GM18507 (cell line): ENCODE measurements at places on chromosomes 5 and 9.

DNA sequence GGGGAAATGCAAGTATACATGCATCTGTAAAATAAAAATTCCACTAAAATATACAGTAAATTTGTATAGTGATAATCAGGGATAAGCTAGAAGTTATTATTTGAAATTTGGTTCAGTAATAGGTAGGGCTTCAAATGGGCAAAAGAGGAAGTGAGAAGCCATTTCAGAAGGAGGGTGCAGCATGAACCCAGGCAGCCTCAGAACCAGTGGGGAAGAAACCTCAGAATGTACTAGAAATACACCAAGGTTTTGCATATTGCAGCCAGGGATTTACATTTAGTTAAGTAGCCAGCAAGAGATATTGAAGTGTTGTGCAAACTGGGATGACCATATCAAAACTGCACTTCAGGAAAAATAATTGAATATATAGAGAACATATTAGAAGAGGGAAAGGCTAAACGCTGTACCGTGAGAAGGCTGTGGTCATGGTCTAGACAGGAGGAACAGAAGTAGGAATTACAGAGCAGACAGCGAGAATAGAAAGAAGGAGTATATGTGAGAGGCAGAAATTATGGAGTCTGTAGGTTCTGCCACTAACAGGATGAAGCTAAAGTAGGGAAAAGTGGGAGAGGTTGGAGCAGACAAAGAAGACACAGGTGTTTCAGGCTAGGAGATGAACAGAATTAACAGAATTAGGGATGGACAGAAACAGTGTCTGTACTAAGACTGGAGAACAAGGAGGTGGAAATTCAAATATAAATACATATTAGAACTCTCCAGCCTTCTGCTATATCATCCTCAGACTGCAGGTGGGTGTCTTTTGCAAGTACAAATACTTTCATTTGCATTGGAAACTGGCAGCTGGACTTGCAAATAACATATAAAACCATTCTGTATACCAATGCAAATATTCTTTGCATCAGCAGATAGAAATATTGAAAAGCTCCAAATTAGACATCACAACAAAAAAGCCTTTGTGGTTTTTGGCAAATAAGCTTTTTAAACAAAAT, 335.6 kb downstream of the ZNF608 start:
- no peak for DNase-seq

- DNase-seq: no peak
These were observed 79.9 kb downstream of the RGS3 start for GRCh38 chr9:113543296-113543981.

- no peak for DNase-seq
These were observed 543.2 kb upstream of the CDH6 start for GRCh38 chr5:30650311-30650710.

DNA sequence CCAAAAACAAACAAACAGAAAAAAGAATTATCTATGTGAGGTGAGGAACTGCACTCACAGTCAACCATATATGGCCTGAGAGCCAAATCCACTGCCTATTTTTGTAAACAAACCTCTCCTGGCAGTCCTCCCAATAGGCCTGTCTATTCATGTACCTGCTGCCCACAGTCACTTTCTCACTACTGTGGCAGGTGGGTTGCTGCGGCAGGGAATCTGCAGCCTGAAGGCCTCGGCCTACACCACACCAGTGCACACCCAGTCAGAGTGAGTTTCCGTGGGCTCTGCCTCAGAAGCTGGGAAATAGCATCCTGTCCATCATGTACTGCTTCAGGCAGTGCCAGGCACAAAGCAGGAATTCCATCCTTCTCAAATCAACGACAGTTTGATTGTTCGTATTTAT, 82.3 kb downstream of the SPTLC1 start:
- no peak for DNase-seq

DNA sequence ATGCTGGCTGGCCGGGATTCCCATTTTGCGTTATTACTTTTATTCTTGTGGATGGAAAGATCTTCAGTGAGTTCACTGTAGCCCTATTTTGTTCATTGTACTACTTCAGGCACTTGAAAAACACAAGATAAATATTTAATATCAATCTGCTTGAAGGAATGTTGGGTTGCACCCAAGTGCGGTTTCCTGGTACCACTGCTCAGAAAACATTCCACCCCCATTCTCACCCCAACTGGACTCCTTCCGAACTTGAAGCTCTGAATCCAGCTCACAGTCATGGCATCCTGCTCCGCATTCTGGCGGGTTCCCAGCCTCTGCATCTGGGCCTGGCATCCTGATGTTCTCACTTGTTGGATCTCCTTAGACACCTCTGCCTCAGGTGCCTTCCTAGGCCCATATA, 103.2 kb downstream of the CFAP90 start:
- no peak for DNase-seq

DNA sequence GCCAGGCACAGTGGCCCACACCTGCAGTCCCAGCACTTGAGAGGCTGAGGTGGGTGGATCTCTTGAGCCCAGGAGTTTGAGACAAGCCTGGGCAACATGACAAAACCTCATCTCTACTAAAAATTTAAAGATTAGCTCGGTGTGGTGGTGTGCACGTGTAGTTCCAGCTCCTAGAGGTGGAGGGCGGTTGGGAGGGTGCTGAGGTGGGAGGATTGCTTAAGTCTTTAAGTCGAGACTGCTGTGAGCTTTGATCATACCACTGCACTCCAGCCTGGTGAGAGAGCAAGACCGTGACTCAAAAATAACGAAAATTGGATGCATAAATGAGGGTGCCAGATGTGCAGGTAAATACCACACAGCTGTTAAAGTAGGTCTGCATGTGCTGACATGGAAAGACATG, 39.3 kb upstream of the TDRD7 start:
- no peak for DNase-seq

- DNase-seq: no peak
These were observed 956 bp downstream of the MBLAC2 start for GRCh38 chr5:90473396-90474234.

DNA sequence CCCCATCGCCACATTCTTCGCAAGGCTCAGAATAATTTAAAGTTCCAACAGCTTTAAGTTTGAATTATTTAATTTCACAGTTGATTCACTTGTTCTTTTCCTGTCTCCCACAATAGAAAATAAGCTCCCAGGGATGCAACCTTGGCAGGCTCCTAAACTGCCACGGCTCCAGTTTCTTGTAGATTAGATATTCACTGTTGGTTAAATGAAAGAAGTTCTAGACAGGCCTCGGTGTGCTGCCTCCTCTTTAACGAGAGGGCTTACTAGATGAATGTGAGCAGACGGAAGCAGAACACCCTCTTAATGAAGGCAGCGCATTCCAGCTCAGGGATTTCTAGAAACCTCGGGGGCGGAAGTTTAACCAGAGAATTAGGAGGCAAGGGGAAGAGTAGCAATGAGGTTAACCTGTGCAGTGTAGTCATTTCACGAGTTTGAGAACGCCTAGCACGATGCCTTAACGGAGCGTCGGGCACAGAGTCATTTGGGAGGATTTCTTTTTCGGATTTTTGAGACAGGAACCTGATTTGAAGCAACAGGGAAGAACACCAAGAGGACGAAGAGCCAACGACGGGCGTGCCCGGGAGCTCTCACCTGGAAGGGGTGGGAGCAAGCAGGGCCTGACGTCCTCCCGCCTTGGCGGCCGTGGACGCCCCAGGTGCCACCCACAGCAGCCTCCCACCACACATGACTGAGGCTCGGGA, 637 bp upstream of the SMC5 start:
- no peak for DNase-seq

DNA sequence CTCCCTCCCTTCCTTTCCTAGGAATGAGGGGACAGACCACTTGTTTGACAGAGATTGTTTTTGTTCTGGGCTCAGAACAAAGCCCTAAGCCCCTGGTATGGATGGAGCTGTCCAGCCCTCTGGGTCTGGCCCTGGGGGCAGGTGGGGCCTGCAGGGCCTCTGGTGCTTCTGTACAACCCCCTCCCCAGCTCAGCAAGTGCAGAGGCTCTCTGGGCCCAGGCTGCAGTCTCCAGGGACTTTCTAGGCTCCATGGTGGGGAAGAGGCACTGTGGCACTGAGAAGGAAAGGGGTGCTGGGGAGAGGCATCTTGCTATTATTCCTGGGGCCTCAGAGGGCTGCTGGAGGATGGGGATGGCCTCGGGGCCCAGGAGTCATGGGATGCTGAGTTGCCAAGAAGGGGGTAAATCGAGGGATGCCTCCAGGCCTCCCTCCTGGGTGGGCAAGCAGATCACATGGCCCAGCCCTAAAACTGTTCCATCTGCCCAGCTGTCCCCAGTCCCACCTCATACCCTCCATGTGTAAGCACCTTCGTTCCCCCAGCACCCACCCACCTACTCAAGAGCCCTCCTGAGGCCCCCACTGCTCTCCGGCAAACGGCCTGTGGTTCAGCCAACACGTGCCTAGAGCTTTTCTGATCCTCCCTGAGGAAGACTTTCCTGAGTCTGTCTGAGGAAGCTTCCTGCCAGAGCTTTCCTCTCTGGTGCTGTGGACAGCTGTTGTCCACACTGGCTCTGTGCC, 225.7 kb downstream of the CACNA1B start:
- no peak for DNase-seq
